HEK293T (cell line): ENCODE measurements at places on chromosomes 1 and 21.

- DNase-seq, result no peak
These were observed 92.3 kb upstream of the ETV3 start for GRCh38 chr1:157230500-157230899.

DNA sequence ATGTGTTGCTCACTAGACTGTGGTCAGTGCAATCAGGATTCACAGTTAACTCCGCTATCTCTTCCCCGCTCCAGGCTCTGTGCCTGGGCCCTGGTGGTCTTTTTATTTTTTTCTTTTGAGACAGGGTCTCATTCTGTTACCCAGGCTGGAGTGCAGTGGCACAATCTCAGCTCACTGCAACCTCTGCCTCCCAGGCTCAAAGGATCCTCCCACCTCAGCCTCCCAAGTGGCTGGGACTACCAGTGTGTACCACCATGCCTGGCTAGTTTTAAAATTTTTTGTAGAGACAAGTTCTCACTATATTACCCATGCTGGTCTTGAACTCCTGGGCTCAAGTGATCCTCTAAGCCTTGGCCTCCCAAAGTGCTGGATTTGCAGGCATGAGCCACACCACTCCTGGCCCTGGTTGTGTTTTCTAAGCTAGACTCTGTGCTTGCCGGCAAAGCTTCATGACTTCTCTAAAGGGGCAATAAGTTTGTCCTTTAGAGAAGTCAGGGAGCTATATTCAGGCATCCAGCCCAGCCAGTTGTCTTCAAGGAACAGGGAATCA lies 1.4 kb downstream of the RCSD1 start:
- DNase-seq, result no peak

DNA sequence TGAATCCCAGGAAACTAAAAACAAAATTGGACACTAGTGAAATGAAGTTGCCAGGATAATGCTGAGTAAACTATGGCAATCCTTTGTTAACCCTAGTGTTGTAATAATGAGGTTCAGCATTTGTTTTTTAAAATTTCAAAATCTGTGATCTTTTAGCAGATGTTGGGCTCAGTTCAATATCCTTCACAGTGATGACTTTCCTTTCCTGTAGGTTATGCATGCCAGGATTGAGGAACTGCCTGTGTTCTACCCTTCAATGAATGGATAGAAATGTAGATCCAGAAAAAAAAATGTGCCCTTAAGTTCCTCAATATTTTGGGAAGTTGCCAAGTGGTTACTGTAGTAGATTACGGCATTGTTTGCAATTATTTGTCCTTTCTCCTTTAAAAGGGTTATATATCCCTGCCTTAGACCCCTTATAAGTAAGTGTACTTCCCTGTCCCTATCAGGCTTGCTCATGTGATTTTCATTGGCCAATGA lies 35.5 kb upstream of the IRF2BP2 start:
- DNase-seq, result no peak

- DNase-seq, result no peak
These were observed 61.9 kb downstream of the NFASC start for GRCh38 chr1:204932573-204932909.

DNA sequence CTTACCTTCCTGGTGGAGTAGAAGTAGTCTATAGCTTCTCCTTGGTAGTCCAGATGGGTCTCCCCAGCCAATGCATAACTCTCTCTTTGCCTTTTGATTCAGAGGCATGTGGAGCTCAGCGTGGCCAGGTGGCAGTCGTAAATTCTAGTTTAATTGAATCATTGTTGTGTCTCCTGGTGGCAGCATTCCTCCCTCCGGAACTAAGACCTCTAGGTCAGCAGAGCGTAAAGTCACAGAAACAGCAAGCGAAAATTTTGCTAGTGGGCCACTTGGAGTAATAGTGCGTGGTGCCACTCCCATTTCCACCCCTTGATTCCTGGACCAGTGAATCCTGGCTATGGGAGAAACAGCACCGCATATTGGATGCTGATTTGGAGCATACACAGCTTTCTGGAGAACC lies 3.9 kb upstream of the TMPRSS2 start:
- DNase-seq, result no peak

DNA sequence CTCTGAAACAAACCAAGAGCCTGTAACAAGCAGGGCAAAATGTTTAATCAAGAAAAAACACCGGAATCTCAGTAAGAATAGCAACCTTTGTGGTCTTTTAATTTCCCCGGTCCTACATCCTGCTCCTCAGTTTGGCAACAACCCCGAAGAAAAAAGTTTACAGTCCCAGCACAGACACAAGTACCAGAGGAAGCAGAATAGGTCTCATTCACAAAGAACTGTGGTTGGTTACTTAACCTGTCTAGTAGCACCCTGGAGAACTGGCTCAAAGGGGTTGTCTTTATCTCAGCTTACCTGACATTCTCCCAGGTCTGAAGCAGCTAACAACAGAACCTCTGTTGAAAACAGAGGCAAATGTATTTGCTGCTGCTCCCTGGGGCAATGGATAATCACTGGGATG lies 399.3 kb downstream of the AJAP1 start:
- no peak for DNase-seq
